ENCODE measurements at places on chromosomes 1 and 21.
A peak's percentile ranks its signal among the peaks of the same experiment; 100 is the strongest.

- peak; percentile 74 for DNase-seq
These were observed 14.6 kb downstream of the MED18 start for GRCh38 chr1:28343405-28343804.

GRCh38 chr1:205339717-205340116, 17.0 kb downstream of the KLHDC8A start:
- no peak for DNase-seq

- DNase-seq: no peak
These were observed 6.5 kb upstream of the TRAPPC10 start for GRCh38 chr21:44005593-44005992.

- DNase-seq: no peak
These were observed 19.4 kb downstream of the NEK7 start for GRCh38 chr1:198176179-198176578.

GRCh38 chr1:1203561-1204424, 2.6 kb downstream of the TNFRSF18 start:
- no peak for DNase-seq

- DNase-seq: peak; percentile 22
These were observed 654.9 kb upstream of the USP24 start for GRCh38 chr1:55870106-55870505.
